Caudate nucleus (tissue), 63 donors: ENCODE measurements at places on chromosomes 16 and 17.

DNA sequence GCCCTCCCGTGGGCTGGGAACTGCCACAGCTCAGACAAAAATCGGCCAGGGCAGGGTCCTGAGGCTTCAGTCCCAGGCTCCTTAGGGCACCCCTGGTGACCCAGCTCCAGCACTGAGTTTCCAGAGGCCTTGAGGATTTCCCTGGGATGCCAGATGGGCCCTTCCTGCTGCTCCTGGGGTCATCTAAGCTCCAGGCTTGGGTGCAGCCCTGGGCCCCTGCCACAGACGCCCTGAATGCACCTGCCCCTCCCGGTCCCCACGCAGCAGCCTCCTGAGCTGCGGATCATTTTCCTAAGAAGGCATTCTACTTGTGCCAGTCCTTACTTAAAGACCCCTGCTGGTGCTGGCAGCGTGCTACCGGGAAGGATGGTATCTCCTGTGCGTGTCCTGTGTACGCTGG is 6.0 kb upstream of the RNPS1 start:
- no peak for DNase-seq

DNA sequence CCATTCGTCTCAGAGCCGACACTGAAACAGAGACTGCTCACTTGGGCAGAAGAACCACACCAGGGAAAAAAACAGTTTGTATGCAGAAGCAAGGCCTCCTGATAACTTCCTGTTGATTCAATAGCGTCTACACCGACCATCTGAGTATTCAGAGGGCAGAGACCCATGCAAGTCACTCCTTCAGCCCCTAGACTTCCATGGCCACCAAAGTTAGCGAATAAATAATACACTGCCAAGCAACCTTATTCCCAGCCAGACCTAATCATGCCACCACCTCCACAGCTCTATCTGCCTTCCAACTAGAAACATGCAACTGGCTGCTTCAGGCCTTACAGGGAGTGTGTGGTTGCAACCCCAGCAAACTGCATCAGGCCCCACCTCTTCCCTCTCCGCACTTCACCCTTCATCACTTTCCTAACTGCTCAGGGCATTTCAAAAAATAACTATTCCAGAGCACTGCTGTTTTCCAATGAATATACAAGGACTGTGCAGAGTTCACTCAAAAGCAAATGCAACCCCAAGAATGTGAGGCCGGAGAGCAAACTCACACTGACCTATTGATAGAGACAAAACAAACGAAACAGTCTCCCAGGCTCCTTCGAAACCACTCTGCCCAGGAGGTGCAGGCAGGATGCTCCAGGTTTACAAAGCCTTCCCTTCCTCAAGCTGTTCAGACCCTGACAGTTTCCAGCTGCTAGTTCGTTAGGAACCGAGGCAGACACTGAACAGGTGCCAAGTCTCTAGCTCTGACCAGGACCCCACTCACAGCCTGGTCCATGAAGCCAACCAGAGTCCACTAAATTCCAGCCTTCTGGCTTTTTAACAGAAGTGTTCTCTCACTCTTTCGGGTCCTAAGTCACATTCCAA is 3.6 kb downstream of the USP7 start:
- no peak for DNase-seq

GRCh38 chr17:42797067-42798007 is 1.2 kb downstream of the COA3 start:
- DNase-seq = no peak

DNA sequence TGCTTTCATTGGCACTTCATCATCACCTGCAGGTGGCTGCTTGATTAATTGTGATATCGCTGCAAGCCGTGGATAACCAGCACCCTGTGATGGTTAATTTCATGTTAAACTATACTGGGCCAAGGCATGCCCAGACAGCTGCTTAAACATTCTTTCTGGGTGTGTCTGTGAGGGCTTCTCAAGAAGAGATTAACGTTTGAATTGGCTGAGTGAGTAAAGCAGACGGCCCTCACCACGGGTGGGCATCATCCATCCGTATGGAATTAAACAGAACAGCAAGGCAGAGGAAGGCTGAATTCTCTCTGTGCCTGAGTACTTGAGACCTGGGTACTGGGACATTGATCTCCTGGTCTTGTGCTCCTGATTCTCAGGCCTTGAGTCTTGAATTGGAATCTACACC is 7.1 kb upstream of the ZNF213 start:
- no peak for DNase-seq

- no peak for DNase-seq
These were observed 313.3 kb upstream of the XYLT1 start for GRCh38 chr16:17784073-17784472.

DNA sequence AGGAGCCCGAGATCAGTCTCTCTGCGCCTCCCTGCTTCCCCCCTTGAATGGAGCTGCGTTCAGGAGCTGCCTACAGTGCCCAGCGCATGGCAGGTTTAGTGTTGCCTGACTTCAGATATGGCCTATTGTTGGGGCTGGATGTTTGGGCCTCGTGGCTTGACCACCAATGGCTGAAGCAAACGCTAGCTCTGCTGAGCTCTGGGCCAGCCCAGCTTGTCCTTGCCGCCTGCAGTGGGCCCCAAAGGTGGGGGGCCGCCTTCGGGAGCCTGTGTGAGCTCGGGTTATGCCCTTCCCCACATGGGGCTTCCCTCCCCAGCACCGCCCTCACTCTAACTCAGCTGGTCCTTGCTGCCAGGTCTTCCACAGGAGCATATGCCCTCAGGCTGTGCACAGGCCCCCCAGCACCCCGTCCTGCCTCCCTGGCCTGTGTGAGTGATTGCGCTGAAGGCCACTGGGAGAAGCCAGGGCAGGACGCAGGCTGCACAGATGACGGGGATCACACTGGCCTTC is 2.0 kb upstream of the METTL26 start:
- DNase-seq = no peak

- DNase-seq = no peak
These were observed 851 bp upstream of the DPEP1 start for GRCh38 chr16:89612415-89613166.

DNA sequence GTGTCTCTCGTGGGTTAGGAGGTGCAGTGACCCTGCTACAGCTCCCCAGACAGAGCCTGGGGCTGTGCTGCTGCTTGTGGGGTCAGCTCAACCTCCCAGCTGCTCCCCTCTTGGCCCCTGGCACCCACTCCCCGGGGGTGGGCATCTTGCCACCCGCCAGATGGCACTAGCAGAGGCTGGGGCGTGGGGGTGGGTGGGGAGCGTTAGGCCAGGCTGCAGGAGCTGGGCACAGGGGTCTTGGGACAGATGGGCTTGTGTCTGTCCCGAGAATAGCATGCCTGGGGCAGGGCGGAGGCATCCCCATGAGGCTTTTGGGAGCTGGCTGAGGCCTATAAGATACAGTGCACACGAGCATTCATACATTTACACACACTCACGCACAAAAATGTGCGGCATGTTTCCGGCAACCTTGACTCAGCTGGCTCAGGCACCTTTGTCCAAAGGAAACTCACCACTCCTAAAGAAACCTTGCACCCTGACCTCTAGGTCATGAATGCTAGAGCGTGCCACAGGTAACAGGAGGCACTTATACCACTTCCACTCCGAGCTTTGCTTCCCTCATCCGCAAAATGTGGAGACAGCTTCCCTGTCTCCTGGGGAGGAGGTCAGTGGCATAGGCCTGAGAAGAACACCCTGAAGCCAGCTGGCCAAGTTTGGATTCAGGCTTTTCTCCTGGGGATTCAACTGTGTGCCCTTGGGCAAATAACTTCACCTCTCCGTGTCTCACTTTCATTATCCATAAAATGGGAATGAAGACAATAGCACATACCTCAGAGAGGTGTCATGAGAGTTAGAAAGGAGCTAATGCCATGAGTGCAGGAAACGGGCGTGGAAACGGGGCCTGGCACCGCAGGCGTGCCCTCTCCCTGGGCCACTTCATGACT is 78.9 kb upstream of the LHX1 start:
- DNase-seq = no peak

DNA sequence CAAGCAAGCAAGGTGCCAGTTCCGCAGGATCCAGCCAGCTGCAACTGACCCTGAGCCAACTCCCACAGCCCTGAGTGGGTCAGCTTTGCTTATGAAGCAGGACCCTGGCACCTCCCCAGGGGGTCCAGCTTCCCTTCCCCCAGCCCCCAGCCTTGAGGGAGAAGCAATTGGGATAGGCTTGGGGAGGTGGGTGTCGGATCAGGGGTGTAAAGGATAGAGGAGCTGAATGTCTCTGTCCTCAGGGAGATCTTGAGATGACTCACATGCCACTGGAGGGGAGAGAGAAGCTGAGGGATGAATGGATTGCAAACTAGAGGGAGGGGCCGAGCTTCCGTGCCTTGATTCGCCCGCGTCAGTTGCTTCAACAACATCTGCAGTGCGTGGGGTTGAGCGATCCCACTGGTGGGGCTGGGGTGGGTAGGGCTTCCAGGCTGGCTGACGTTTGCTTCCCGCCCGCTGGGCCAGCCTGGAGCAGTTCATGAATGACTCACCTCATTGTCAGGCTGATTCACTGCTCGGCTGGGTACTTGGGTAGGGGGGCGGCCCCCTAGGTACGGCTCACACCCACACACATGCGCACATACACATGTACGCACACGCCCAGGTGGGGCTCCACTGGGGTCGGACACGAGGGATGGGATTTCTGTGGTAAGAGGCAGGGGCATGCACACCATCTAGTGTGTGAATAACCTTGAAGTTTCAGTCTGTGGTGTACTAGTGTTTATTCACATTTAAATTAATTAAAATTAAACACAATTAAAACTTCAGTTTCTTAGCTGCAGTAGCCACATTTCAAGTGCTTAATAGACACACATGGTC is 3.6 kb upstream of the HROB start:
- DNase-seq = peak; percentile 82

DNA sequence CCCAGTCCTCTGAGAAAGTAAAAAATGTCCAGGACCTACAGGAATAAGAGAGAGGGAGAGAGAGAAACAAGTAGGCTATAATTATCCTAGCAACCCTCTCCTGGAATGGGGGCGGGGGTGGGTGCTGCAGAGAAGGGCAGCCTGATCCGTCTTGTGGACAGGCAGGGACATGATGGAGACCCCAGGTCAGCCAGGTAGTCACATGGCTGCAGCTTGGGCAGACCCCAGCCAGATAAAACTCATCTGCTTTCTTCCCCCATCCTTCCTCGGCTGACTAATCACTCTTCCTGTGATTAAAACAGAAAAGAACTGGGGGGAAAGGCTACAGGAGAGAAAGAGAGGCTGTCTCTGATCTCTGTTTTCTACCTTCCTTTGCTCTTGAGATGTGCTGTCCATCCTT is 32.6 kb downstream of the COPZ2 start:
- no peak for DNase-seq

- DNase-seq = no peak
These were observed 204.1 kb downstream of the COPRS start for GRCh38 chr17:31654936-31655335.

- DNase-seq = no peak
These were observed 27.8 kb downstream of the IL4R start for GRCh38 chr16:27341549-27341948.

GRCh38 chr17:82153745-82154375 is 55.8 kb upstream of the FASN start:
- peak; percentile 44 for DNase-seq

GRCh38 chr16:71893888-71894228 is 1.5 kb upstream of the IST1 start:
- DNase-seq = no peak

- no peak for DNase-seq
These were observed 10.3 kb downstream of the LYRM1 start for GRCh38 chr16:20910781-20911321.

DNA sequence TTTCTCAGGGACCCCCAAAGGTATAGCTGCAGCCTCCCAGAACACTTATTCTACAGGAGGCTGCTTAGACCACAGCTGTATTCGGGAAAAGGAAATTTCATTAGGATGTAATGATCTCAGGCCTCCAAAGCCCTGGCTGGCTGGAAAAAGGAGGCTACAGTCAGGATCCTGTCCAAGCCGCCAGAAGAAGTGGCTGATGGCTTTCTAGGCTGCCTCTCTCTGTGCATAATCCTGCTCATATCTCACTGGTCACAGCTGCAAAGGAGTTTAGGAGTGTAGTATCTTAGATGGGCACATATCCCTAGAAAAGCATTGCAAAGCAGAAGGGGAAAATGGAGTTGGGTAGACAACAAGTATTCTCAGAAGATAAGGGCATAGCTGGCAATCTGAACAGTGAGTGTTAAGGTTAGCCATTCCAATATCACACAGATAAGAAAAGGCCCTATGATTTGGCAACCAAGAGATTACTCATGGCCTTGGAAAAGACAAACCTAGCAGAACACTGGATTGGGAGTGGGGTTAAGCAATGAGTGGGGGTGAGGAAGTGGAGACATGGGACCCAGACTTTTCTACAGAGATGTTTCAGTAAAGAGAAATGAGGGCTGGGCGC is 26.0 kb upstream of the PRKCA start:
- no peak for DNase-seq

- DNase-seq = no peak
These were observed 124.9 kb downstream of the MRTFB start for GRCh38 chr16:14196011-14196410.
